ENCODE measurements at places on chromosomes 5 and 9. TPM values are rescaled to one million over a fixed set of nuclear protein-coding genes. Genes with fewer than 3 reads are reported as not detected.

The MRNIP gene
- 27.8 TPM for total RNA-seq

The TNC gene
- total RNA-seq = 0.98 TPM

The PHYHD1 gene
- total RNA-seq = 0.45 TPM

The TLR4 gene
- total RNA-seq = not detected

The RIOK2 gene
- total RNA-seq = 42.0 TPM

The CDC25C gene
- total RNA-seq = 7.9 TPM

The PDGFRB gene
- 0.62 TPM for total RNA-seq

The CDX1 gene
- total RNA-seq = not detected

GRCh38 chr5:174166231-174167079 is 120.9 kb downstream of the NSG2 start:
- H3K27ac ChIP-seq = no peak overlapping the region
- H3K27me3 ChIP-seq = no peaks in the 10 kb centered on the region
- DNase-seq = no peak
- H3K36me3 ChIP-seq = no peaks in the 10 kb centered on the region
- H3K4me3 ChIP-seq = no peak overlapping the region

GRCh38 chr9:69199769-69200470 is 25.8 kb downstream of the TJP2 start:
- no peak for DNase-seq
- no peak overlapping the region for H3K27ac ChIP-seq
- H3K27me3 ChIP-seq = no peaks in the 10 kb centered on the region
- peaks cover 29% of the 10 kb centered on the region for H3K4me1 ChIP-seq
- peak overlapping the region; percentile 20 for H3K4me3 ChIP-seq

- peaks cover 65% of the 10 kb centered on the region for H3K27me3 ChIP-seq
- peak; percentile 72 for DNase-seq
- peaks cover 6% of the 10 kb centered on the region for H3K4me1 ChIP-seq
- no peaks in the 10 kb centered on the region for H3K36me3 ChIP-seq
- H3K27ac ChIP-seq = peak overlapping the region; percentile 60
- H3K4me3 ChIP-seq = no peak overlapping the region
These were observed 55.8 kb upstream of the SHC3 start for GRCh38 chr9:89234205-89235067.

DNA sequence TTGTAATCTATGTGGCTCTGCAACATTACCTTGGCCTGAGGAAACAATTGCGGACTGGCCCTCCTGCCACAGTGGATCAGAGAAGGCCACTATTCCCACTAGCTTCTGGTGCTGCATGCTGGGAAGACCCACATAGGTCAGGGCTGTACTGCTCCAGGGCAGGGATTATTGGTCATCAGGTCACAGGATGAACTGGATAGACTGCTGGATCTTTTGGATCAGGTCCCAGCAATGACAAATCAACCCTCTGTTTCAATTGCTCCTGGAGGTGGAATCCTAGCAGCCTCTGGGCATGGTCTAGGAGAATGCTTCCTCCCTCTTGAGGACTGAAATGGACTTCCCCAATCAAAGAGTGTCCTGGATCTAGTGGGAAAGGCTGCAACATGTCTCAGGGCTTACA is 66.7 kb upstream of the PHF24 start:
- H3K4me3 ChIP-seq = no peak overlapping the region
- no peaks in the 10 kb centered on the region for H3K4me1 ChIP-seq
- no peak for DNase-seq
- peaks cover 33% of the 10 kb centered on the region for H3K27me3 ChIP-seq

- no peak for DNase-seq
- no peaks in the 10 kb centered on the region for H3K36me3 ChIP-seq
- no peaks in the 10 kb centered on the region for H3K27me3 ChIP-seq
- H3K4me1 ChIP-seq = no peaks in the 10 kb centered on the region
- no peak overlapping the region for H3K4me3 ChIP-seq
These were observed 345.7 kb downstream of the SPATA31D1 start for GRCh38 chr9:82334286-82334685.

DNA sequence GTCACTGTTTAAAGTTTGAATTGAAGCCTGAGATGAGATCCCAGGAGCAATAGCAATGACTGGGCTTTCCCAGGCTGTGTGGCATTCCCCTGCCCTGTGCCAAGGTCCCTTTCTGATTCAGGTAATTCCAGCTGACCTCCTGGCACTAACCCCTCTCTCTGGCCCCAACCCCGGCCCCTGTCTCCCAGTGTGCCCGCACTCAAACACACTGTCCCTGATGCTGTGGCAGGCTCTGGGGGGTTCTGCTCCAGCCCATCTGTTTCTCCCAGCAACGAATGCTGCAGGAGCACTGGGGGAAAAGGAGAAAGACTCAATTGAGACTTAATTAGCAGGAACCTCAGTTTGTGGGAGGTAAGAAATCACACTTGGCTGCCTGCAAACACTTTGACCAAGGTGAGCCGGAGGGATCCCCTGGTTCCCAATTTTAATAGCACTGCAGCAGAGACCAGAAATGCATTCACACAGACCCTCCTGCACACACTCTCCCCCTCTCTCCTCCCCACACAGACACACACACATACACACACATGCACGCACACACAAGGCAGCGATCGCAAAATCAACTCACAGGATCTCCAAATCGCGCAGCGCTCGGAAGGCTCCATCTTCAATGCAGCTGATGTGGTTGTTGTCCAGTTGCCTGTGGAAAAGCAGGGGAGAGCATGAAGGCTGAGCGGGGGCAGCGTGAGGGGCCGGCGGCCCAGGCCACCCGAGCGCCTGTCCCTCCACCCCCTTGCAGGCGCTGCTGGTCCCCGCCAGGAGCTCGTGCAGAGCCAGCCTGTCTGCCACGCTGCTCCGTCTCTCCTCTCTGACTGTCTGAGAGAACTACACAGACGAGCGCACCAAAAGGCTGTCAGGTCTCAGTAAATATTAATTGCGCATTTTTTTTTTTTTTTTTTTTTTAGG is 265.1 kb upstream of the PANK3 start:
- H3K27ac ChIP-seq = no peak overlapping the region
- H3K36me3 ChIP-seq = no peaks in the 10 kb centered on the region
- no peak for DNase-seq
- H3K4me3 ChIP-seq = no peak overlapping the region

- H3K4me3 ChIP-seq = no peak overlapping the region
- H3K27ac ChIP-seq = no peak overlapping the region
- peaks cover 7% of the 10 kb centered on the region for H3K4me1 ChIP-seq
- no peak for DNase-seq
- H3K27me3 ChIP-seq = peaks cover 9% of the 10 kb centered on the region
- H3K36me3 ChIP-seq = no peaks in the 10 kb centered on the region
These were observed 42.2 kb upstream of the N4BP3 start for GRCh38 chr5:178071108-178071507.

DNA sequence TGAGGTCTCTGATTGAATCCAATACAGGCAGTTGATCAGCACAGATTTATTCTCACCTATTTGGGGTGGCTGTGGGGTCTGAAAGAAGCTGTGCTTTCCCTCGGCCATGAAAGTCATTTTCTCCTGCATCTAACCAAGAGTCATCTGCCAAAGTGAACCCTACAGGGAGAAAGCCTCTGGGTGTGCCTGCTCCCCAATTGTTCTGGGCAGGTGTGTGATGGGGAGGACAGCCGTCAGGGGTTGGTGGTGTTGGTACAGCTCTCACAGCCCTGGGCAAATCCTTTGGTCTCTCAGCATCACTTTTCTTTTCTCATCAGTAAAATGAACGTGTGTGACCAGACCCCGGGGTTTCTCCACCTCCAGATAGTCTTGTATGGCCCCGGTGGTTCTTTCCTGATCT is 2.5 kb downstream of the PHF2 start:
- DNase-seq = no peak
- H3K36me3 ChIP-seq = peaks cover 16% of the 10 kb centered on the region
- peak overlapping the region; percentile 32 for H3K4me3 ChIP-seq
- H3K27me3 ChIP-seq = no peaks in the 10 kb centered on the region

- H3K27ac ChIP-seq = no peak overlapping the region
- H3K4me1 ChIP-seq = peaks cover 4% of the 10 kb centered on the region
- H3K27me3 ChIP-seq = no peaks in the 10 kb centered on the region
- peaks cover 53% of the 10 kb centered on the region for H3K36me3 ChIP-seq
- no peak overlapping the region for H3K4me3 ChIP-seq
These were observed 7.1 kb downstream of the FPGS start for GRCh38 chr9:127809540-127810377.

DNA sequence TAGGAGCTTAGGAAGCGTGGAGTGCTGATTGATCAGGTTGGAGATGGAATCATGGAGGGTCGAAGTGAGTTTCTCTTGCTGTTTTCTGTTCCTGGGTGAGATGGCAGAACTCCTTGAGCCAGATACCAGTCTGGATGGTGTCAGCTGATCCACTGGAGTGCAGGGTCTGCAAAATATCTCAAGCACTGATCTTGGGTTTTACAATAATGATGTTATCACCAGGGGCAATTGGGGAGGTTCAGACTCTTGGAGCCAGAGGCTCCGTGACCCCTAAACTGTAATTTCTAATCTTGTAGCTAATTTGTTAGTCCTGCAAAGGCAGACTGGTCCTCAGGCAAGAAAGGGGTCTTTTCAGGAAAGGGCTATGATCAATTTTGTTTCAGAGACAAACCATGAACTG is 80.0 kb upstream of the NIPAL4 start:
- DNase-seq = no peak
- no peak overlapping the region for H3K27ac ChIP-seq
- no peak overlapping the region for H3K4me3 ChIP-seq
- H3K4me1 ChIP-seq = peaks cover 7% of the 10 kb centered on the region
- H3K36me3 ChIP-seq = peaks cover 74% of the 10 kb centered on the region

- H3K27me3 ChIP-seq = no peaks in the 10 kb centered on the region
- no peaks in the 10 kb centered on the region for H3K4me1 ChIP-seq
These were observed 707.2 kb downstream of the MTRR start for GRCh38 chr5:8576178-8576577.

DNA sequence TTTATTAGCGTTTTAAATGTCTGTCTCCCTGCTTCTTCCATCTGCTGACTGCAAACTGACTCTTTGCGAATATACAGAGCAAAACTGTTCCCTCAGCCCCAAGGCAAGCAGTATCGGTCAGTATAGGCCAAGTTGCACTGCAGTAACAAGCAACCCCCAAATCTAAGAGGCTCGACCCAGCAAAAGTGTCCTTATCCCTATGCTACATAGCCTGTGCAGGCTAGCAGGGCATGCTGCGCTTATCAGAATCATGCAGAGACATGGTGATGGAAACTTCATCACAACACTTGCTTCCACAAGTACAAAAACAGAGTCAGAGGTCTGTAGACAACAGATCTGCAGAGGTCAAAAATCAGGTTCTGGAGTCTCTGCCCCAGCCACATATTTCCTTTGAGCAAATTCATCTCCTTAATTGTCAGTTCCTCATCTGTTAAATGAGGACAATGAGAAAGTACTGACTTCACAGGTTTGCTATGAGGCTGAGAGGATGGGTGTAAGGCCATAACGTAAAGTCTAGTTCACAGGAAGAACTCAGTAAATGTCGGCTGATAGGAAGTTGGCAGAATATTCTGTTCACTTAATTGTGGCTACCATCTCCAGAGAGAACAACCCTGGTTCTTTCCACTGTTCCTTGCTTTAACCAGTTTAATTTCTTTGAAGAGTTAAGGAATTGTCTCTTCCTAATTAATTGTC is 9.6 kb upstream of the IL17B start:
- H3K36me3 ChIP-seq = no peaks in the 10 kb centered on the region
- H3K4me1 ChIP-seq = no peaks in the 10 kb centered on the region
- no peak overlapping the region for H3K4me3 ChIP-seq
- no peak overlapping the region for H3K27ac ChIP-seq
- peaks cover 8% of the 10 kb centered on the region for H3K27me3 ChIP-seq

GRCh38 chr5:75952963-75953362 is 130.2 kb upstream of the SV2C start:
- no peak overlapping the region for H3K27ac ChIP-seq
- no peak overlapping the region for H3K4me3 ChIP-seq
- DNase-seq = no peak

GRCh38 chr9:95820074-95820473 is 55.4 kb upstream of the ERCC6L2 start:
- H3K27me3 ChIP-seq = peaks cover 37% of the 10 kb centered on the region
- H3K27ac ChIP-seq = no peak overlapping the region
- H3K4me3 ChIP-seq = no peak overlapping the region
- peaks cover 8% of the 10 kb centered on the region for H3K36me3 ChIP-seq

GRCh38 chr9:134475011-134475790 is 148.9 kb downstream of the RXRA start:
- no peaks in the 10 kb centered on the region for H3K4me1 ChIP-seq
- no peaks in the 10 kb centered on the region for H3K27me3 ChIP-seq
- peak overlapping the region; percentile 51 for H3K27ac ChIP-seq
- no peak overlapping the region for H3K4me3 ChIP-seq

GRCh38 chr9:92547356-92547755 is 11.6 kb upstream of the ECM2 start:
- no peak overlapping the region for H3K27ac ChIP-seq
- no peak for DNase-seq
- no peaks in the 10 kb centered on the region for H3K4me1 ChIP-seq
- H3K36me3 ChIP-seq = no peaks in the 10 kb centered on the region

DNA sequence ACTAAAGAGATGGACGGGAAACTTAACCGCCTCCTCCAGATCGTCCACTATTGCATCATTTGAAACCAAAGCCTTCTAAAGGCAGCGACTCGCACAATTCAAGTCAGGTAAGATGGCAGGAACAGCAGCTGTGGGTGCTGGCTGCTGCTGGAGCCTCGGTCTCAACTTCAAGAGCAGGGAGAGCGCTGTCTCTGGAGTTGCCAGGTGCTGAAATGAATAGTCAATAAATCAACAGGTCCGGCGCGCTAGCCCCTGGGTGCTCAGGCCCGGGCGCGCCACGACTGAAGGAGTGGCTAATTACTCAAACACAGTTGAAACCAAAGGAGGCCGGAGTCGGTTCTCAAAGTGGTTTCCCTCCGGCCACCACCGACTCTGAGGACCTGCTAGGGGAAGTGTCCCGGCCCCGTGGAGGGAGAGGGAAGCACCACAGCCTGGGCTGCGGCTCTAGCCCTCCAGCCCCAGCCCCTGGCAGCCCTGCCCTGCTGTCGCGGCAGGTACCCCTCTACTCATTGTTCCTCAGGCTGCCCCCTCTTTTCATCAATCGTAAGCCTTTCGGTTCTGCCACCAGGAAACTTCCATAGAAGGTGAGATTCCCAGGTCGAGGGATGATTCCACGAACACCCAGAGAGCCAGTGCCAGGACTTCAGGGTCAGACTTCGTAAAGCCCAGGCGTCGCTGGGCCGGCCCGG is 804 bp downstream of the TTC39B start:
- H3K36me3 ChIP-seq = peaks cover 19% of the 10 kb centered on the region
- peak overlapping the region; percentile 88 for H3K27ac ChIP-seq
- peak overlapping the region; percentile 99 for H3K4me3 ChIP-seq

- H3K4me3 ChIP-seq = no peak overlapping the region
- no peaks in the 10 kb centered on the region for H3K36me3 ChIP-seq
- H3K27ac ChIP-seq = no peak overlapping the region
- DNase-seq = no peak
- peaks cover 2% of the 10 kb centered on the region for H3K27me3 ChIP-seq
These were observed 118.7 kb upstream of the PUM3 start for GRCh38 chr9:2962471-2963172.

GRCh38 chr5:107646418-107646817 is 24.3 kb downstream of the EFNA5 start:
- H3K27ac ChIP-seq = no peak overlapping the region
- H3K4me1 ChIP-seq = no peaks in the 10 kb centered on the region
- no peaks in the 10 kb centered on the region for H3K27me3 ChIP-seq
- H3K4me3 ChIP-seq = no peak overlapping the region
